ENCODE measurements at places on chromosomes 6 and 20.

GRCh38 chr20:10619427-10619826 is 54.4 kb downstream of the JAG1 start:
- no peak for DNase-seq

- no peak for DNase-seq
Observed at GRCh38 chr6:33925936-33926335, 122.1 kb upstream of the MLN start.

- no peak for DNase-seq
Observed at GRCh38 chr20:4449957-4450715, 271.6 kb upstream of the PRND start.

DNA sequence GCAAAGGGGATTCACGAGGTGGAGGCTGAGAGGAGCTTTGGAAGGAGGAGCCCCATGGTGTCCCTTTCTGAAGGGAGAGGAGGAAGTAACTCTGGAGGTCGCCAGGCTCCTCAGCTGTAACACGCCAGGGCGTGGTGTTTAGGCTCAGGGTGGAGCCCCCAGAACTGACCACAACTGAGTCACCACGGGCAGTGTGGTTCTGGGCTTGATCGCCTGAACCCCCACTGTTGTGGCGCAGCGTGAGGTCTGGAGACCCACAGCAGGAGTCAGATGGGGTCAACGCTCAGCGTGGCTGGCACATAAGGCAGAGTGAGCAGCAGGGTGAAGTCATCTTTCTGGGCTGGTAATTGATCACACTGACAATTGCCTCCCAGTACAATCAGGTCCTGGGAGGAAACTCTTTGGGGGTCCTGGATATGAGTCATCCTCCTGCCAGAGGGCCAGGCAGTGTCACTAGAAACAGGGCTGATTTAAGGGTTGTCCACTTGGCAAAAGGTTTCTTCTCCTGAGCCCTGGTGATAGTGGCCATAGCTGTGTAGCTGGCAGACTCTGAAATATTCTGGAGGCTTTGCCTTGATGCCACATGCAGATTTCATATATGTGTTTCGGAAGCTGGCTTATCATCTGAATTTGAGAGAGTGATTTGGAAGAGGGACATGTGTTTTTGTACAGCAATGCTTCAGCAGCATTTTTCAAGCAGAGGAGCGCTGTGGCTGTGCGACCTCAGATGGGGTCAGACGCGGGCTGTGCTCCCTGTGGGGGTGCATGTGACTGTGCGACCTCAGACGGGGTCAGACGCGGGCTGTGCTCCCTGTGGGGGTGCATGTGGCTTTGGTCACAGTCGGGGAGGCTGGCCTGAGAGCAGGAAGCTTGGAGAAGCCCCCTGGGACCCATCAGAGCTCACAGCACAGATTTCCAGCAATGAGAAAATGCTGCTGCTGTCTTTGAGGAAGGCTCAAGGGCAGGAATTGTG is 50.0 kb downstream of the SYNJ2 start:
- DNase-seq, result peak; percentile 85

DNA sequence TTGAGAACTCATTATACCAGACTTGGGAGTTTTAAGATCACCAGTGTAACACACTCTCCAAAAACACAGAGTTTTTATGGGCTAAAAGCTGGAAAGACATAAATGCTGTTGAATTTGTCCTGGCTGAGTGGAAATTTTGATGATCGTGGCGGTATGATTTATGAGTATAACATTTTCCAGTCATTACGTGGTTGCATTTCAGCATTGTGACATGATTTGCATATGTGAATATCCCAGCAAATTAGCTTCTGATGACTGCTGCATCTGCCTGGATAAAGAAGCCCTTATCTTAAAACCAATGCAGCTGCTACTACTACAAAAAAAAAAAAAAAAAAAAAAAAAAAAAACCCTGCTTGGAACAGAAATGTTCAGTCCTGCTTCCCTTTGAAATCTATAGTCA is 850.9 kb downstream of the TFAP2A start:
- DNase-seq, result no peak

DNA sequence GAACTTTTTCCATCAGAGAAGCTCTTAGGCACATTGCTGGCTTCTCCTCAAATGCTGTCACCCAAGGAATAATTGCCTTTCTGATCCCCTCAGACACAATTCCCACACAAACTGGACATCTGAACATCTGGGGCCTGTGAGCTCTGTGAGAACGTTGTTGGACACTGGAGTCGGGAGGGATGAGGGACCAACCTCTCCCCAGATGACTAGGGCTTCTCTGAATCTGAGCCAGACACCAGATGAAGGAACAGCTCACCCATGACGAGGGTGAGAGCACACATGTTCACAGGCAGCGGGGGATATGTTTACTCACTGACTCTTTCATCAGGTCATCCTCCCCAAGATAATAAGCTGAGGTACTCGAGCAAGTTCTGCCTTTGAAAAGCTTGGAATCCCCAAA is 283.9 kb upstream of the SUPT3H start:
- no peak for DNase-seq

DNA sequence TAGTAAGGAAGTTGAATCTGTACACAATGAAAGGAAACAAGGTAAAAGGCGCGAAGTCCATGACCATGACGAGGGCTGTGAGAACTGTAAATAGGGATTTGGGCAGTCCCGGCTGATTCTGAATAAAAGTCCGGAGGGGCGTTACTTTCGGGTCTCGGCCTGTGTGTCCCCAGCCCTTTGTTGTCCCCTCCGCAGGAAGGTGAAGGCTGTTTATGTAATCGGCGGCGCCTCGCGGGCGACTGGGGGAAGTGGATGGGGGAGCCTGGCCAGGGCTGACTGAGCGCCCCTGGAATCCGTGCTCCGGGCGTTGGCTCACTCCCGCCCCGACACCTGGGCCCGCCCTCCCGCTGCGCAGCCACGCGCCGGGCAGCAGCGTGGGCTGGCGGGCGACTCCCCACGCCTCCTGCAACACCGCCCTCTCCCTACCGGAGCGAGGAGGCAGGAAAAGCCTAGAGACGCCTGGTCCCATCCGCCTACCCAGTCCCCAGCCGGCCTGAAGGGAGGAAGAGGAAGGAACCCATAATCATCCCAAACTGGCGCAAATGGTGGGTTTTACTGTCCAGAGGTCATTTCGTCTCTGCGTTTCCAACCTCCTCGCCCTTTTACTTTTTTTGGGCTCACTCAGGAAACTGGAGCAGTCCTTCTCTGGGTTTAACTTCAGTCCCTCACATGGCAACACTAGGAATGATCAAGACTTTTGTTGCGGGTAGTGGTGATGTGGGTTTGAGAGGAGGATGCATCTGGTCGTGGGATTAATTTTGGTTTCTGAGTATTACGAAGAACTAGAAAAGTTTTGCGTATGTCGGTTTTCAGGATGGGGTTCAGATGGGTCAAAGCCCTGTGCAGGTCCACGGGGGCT is 12.1 kb downstream of the TRIM31 start:
- no peak for DNase-seq

- DNase-seq, result no peak
Observed at GRCh38 chr6:169579407-169580111, 122.3 kb downstream of the WDR27 start.

- no peak for DNase-seq
Observed at GRCh38 chr6:16179970-16180431, 51.1 kb downstream of the MYLIP start.

- DNase-seq, result no peak
Observed at GRCh38 chr6:128208851-128209580, 308.2 kb upstream of the THEMIS start.

GRCh38 chr6:105644691-105645090 is 241.8 kb upstream of the PREP start:
- no peak for DNase-seq

- DNase-seq, result no peak
Observed at GRCh38 chr20:24011282-24011681, 22.7 kb upstream of the GGTLC1 start.

- DNase-seq, result no peak
Observed at GRCh38 chr6:72290620-72291019, 331.2 kb upstream of the KCNQ5 start.

GRCh38 chr6:84825461-84825860 is 61.1 kb upstream of the TBX18 start:
- no peak for DNase-seq

DNA sequence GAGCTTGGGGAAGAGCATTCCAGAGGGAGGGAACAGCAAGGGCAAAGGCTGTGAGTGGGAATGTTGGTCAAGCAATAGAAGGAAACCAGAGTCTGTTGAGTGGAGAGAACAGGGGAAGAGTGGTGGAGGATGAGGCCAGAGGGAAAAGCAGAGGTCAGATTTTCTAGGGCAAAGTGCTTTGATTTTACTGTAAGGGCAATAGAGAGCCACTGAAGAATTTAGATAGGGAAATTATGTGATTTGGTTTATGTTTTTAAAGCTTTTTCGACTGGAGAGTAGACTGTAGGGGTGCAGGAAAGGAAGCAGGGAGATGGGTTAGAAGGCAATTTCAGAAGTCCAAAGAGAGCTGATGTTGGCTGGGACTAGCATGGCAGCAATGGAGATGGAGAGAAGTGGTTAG is 4.4 kb downstream of the L3MBTL1 start:
- no peak for DNase-seq

- DNase-seq, result no peak
Observed at GRCh38 chr20:20554951-20555350, 157.5 kb downstream of the RALGAPA2 start.

DNA sequence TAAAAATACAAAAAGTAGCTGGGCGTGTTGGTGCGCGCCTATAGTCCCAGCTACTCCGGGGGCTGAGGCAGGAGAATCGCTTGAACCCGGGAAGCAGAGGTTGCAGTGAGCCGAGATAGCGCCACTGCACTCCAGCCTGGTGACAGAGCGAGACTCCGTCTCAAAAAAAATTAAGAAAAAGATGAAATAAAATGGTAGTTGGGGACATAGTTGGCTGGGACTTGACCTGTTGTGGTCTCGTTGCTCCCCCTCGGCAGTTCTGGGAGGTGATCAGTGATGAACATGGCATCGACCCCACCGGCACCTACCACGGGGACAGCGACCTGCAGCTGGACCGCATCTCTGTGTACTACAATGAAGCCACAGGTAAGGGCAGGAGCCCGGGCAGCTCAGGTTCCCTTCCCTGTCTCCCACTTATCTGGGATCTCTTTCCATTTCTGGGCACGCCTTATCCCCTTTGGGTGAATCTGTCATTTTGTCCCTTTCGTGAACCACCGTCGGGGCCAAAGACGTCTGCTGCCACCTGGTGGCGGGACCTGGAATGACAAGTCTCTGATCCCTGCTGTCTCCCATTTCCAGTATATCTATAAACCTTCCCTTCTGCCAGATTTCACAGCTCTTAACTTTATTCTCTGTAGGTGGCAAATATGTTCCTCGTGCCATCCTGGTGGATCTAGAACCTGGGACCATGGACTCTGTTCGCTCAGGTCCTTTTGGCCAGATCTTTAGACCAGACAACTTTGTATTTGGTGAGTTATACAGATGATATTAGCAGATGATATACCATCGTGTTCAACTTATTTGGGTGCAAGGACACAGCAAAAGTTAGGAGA is 2.3 kb downstream of the TUBB start:
- peak; percentile 58 for DNase-seq

- DNase-seq, result peak; percentile 76
Observed at GRCh38 chr20:49676581-49677291, 36.9 kb downstream of the B4GALT5 start.

Data from NK-92 treated with Interleukin-12 subunit alpha and Interleukin-12 subunit beta, amount 100 ng/mL, for 24 hours (cell line).